Activated T-helper 1 cell treated with Interleukin-2 at 50 U/mL for 16 hours (primary cell): ENCODE measurements at places on chromosomes 1 and 21.

DNA sequence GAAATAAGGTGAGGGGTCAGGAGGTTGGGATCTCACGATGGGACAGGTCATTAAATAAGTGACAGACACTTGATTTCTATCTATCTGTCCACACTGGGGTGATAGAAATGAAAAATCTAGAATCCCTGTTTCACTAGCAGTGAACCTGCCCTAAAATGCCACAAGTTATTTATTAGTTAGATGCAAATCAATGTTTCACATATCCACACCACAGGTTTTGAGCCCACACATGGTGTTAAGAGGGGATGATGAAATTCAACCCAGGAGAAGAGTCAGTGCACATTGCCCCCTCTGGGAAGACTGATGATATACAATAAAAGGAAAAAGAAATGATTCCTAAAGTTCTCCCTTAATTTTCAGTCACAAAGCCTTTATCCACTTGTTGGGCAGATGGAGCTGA, 10.1 kb upstream of the NTPCR start:
- no peak for DNase-seq

DNA sequence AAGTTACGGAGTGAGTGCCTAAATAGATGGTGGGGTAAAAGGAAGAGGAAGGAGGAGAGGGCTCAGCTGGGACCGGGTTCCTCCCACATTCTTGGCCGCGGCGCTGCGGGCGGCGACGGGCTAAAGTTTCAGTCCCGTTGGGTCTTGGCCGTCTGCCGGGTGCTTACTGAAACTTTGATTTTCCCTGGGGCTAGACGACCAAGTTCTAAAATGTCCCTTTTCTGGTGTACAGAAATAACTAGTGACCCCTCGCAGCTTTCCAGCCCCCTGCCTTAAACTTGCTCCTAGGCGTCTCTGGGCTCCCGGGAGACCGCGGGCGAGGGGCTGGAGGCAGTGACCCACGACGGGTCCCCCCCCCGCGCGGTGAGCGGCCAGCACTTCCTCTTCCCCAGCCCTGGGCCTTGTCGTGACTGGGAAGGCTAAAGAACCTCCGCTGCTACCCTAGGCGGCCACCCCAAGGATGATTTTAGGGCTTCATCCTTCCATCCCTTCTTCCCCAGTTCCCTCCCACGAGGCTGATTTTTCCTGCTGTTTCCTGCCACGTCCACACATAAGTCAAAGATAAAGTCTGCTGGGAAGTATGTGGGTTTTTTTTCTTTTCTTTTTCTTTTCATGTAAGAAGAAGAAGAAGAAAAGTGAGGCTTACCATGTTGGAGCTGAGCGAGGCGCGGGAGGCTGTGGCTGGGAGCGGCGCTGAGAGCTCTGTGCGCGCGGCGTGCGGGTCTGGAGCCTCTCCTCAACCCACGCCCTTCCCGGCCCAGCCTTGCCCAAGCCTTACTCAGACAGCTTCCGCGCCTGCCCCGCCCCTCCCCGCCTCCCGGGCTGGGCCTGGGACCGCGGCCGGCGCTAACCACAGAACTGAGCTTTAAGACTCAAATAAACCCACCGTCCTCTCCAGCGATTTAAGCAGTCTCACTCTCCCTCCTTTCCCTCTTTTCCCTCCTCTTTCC, at the start of gene S100A11:
TSS of gene S100A11 (minus strand) at position 738 of the 950 bp plus-strand sequence. CDS start at position 649, 89 bp downstream.
- DNase-seq: peak; percentile 62

DNA sequence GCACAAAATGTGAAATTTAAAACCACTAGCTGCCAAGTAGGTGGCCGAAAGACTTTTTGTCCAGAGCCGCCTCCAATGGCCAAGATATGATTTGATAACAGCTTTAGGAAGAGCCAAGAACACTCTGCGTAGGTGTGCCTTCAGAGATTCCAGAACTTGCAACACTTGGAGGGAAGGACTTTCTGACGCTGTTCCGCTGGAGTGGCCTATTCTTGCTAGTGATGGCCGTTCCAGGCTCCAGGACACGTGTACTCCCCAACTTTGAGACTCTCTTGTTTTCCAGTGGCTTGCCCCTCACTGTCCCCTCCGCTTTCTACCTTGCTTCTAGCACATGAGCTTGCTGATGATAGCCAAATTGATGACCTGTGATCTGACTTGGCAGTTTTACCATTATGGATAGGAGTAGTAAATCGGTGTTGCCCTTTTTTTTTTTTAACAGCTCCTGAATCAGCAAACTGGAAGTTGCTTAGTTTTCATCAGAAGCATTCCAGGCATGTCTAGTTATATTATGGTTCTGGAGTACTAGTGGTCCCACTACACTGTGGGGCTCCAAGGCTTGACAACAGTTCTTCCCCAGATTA, 1.0 kb downstream of the PRDX6 start:
- DNase-seq: no peak

GRCh38 chr1:38026592-38027200, 14.2 kb downstream of the UTP11 start:
- DNase-seq: no peak

DNA sequence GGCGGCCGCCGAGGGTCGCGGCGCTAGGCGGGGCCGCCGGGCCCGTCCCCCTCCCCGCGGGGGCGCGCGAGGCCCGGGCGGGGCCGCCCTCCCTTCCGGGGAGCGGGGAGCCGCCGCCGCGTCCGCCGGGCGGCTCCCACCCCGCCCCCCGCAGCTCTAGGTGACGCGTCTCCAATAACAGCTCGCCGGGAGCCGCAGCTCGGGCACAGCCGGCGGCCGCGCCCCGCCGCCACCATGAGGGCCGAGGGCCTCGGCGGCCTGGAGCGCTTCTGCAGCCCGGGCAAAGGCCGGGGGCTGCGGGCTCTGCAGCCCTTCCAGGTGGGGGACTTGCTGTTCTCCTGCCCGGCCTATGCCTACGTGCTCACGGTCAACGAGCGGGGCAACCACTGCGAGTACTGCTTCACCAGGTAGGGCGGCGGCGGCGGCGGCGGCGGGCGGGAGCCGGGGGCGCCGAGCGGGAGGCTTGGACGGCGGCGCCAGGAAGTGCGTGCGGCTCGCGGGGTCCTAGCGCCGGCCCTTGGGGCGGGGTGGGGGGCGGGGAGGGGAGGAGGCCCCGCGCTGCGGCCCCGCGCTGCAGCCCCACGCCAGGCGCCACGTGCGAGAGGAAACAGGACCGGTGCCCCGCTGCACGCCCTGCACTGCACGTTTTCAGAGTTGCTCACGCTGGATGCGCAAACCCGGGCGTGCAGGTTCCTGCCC, at the start of gene SMYD2:
TSS of gene SMYD2 (plus strand) at position 139 of the 699 bp plus-strand sequence. CDS start at position 235, 96 bp downstream.
- DNase-seq: peak; percentile 63

- DNase-seq: no peak
These were observed 265.1 kb upstream of the NEGR1 start for GRCh38 chr1:72547412-72547811.

GRCh38 chr1:223712850-223713474, 623 bp downstream of the CAPN2 start:
- DNase-seq: no peak

DNA sequence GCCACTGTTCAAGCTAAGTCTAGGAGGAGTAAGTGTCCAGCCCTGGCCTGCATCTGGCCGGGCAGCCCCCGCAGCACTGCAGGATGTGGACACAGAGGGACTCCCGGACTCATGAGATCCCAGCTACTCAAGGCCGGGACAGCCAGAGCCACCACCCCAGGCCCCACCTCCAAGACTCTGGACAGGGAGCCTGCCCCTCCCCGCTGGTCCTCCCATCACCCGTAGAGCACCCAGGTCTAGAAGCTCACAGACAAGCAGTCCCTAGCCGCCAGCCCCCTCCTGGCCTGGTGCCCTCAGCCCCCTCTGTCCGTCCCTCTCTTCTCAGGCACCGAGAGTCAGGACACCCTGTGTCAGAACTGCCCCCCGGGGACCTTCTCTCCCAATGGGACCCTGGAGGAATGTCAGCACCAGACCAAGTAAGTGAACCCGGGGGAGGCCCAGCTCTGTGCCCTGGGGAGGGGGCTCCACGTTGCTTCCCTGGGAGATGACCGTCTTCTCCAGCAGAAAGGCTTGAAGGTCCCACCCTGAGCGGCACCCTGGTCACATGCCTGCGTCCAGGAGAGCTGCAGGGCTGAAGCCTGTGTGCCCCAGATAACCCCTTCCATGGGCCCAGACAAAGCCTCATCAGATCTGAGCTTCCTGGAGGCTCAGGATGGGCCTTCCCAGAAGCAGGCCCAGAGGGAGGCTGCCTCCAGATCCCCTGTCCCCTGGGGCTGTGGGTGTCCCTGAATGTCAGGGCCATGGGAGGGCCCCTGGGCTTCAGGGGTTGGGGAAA, 4.3 kb downstream of the TNFRSF14 start:
- no peak for DNase-seq

DNA sequence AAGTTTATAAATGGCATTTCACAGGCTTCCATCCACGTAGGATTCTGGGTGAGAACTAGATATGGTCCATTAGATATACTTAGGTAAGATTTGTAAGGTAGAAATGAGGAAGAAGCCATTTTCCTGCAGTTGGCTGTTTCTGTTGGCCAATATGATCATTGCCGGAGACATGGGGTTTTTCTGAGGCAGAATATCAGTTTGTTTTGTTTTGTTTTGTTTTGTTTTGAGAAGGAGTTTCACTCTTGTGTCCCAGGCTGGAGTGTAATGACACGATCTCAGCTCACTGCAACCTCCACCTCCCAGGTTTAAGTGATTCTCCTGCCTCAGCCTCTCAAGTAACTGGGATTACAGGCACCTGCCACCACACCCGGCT, 8.7 kb upstream of the EYA3 start:
- DNase-seq: no peak

DNA sequence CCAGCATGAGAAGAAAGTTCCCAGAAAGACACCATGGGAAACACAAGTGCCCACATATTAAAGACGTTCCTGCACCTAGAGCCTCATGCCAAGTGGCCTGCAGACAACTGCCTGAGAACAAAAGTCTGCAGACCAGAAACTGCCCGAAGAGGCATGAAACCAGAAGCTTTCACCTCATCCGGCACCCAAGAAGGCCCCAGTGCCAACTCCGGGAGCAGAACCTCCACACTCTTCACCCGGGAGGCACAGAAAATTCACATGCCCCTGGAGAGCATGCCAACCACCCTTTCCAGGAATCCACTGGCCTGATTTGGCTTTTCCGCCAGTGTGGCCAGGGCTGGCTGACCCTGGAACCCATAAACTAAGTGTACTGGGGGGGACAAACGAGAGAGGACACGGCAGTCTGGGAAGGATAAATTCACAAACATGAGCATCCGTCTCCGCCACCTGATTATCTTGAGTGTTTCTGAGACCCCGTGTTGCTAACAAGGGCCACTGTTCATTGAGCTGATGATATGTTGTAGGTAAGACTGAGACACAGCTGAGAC, 6.8 kb downstream of the TFF2 start:
- no peak for DNase-seq

GRCh38 chr1:63723602-63724001, 50.2 kb upstream of the ROR1 start:
- DNase-seq: no peak

DNA sequence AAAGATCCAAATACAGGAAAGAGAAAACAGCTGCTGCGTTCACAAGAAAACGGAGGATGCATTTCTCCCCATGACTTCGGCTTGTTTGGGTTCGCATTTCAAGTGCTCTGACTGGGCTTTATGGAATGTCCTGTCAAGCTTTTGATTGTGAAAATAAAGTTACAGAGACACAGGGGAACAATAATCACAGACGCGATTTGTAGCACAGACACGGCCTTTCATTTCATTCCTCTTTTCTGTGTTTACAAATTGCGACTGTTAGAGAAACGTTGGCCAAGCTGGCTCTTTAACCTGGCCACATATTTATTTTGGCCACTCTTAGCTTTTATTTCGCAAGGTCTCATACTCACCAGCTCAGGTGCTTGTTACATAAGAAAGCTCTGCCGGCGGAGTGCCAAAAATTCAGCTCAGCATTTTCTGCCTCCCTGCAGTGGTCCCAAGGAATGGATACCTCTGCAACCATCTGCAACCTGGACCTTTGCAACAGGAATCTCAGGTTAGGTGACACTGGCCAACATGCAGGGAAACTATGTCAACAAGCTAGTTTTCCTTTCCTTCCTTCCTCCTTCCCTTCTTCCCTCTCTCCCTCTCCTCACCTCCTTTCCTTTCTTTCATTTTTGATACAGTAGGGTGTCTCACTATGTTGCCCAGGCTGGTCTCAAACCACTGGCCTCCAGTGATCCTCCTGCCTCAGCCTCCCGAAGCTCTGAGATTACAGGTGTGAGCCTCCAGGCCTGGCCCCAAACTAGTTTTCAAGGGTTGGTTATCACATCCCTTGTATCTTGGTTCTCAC, 58.2 kb upstream of the SLC45A1 start:
- DNase-seq: no peak

- no peak for DNase-seq
These were observed 556 bp downstream of the S100A1 start for GRCh38 chr1:153628638-153629342.

GRCh38 chr1:75632350-75632949, 21.5 kb upstream of the SLC44A5 start:
- no peak for DNase-seq

DNA sequence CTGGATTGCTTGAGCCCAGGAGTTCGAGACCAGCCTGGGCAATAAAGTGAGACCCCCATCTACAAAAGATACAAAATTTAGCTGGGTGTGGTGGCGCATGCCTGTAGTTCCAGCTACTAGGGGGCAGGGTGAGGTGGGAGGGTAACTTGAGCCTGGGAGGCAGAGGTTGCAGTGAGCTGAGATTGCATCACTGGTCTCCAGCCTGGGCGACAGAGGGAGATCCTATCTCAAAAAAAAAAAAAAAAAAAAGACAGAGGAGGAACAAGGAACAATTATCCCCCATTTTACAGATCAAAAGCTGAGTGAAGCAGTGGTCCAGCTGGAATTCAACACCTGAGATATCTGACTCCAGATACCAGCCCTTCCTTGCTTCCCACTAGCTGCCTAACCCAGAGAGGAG, 34.8 kb downstream of the L1TD1 start:
- DNase-seq: no peak

- DNase-seq: no peak
These were observed 67.1 kb upstream of the ARHGEF16 start for GRCh38 chr1:3387401-3387800.

DNA sequence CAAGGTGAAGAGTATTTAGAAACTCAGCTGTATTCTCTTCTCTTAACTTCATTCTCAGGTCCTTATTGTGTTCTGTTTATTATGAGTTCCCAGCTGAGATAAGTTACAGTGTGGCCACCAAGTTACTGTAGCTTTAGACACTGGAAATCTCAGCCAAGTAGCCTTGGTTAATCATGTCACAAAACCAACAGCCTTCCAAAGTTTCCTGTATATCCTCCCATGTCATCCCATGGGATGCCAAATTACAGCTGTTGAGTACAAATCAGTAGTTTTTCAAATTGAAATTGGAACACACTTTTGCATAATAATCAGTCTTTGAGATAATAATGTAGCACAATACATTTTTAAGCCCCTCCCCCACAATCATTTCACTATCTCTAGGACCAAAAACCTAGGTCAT, 10.7 kb downstream of the ADAMTS5 start:
- no peak for DNase-seq

GRCh38 chr1:47784497-47784822, 212.7 kb downstream of the TRABD2B start:
- DNase-seq: no peak

GRCh38 chr21:27129215-27129614, 162.3 kb upstream of the ADAMTS5 start:
- no peak for DNase-seq

DNA sequence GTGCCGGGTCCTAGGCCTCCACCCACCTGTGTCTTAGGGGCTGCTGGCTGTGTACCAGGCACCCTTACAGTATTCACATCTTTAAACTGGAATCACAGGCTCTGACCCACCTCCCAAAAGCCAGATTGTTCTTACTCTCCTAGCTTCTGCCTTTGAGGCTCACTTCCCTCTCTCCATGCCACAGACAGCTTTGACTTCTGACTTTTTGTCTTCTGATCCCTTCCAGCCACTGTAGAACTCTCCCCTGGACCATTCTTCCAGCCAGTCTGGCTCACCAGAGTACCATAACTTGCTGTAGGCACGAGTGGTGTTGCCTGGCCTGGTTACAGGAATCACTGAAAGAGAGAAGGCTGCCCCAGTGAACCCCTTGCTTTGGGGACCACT, 58.1 kb upstream of the STUM start:
- DNase-seq: no peak
